Pancreas (tissue), 10 donors: ENCODE measurements at places on chromosomes 13 and 19. TPM values are rescaled to one million over a fixed set of nuclear protein-coding genes. Genes with fewer than 3 reads are reported as not detected.

DNA sequence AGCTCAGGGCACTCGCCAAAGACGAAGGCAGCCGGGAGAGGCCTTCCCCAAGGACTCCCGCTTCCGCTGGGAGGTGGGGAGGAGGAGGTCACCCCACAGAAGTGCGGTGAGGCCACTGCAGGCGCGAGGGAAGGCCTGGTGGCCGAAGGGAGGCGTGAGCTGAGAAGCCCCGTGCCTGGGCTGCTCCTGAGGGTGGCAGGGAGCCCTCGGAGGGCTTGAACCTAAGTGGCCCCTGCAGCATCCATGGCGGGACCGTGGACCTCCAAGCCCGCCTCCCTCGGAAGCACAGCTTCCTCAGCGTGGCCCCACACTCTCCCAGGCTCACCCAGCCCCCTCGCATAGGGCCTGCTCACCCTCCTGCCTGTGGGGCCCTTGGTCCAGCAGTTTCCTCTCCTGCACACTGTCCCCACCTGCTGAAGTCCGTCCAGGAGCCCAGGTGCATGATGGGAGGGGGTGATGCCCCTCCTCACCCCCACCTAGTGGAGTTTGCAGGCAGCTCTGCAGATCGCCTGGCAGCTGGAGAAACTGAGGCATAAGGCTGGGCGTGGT lies 25.9 kb downstream of the EFNA2 start:
- DNase-seq, result no peak

GRCh38 chr13:29582171-29582570 lies 13.3 kb downstream of the SLC7A1 start:
- DNase-seq, result no peak

- DNase-seq, result no peak
Observed at GRCh38 chr19:23509686-23510450, 114.6 kb upstream of the ZNF91 start.

DNA sequence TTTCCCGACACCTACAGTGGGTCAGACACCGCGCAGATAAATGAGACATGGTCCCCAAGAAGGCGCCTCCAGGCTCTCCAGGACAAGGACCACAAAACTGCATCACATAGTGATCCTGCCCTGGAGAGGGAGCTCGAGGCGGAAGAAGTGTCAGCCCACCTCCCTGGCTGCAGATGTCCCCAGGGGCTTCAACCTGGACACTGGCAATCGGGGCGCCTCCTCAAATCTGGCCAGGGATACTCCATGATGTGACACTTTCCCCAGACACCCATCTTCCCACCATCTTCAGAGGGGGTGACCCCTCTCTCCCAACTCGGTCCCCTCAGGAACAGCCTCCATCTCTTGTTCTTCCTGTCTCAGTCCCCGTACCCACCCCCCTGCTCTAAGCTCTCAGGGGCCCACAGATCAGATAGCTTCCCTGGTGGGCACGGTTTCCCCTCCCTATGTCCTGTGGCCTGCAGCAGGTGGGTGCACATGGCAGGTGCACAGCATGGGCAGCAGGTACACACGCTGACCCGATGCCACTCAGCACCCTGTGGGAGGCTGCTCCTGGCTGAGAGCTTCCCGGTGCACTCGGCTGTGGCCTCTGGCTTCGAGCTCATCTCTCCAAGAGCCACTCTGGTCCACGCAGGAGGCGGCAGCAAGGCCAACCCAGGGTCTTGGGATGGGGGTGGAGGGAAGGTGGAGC lies 61.2 kb downstream of the PEPD start:
- DNase-seq, result no peak

GRCh38 chr19:37309834-37310575 lies 60.9 kb upstream of the ZNF527 start:
- no peak for DNase-seq

DNA sequence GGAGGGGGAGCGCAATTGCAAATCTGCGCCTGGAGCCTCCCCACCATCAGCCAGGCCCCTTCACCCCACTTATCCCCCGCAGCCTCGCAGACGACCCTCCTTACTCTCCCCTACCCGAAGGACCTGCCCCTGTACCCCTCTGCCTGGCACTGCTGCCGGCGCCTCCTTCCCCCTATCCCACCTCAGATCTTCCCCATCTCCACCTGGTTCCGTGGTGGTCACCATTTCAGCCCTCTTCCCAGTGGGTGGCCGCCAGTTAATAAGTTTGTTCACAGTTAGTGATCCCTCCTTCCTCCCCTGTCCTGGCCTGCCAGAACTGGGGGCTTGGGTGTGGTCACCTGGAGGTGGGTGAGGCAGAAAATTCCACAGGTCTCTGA lies 397 bp downstream of the SLC44A2 start:
- no peak for DNase-seq

DNA sequence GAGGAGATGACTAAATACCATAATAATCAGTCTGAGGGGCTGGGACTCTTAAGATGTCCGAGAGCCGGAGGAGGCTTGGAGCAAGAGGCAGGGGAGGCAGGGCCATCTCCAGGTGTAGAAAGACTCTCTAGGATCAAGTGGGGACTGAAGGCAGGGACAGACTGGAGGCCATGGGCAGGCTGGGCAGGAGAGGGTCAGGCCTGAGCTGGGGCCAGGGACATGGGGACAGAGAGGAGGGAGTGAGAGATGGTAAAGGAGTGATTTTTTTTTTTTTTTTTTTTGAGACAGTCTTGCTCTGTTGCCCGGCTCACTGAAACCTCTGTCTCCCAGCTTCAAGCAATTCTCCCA lies 2.2 kb downstream of the JOSD2 start:
- no peak for DNase-seq

- peak; percentile 85 for DNase-seq
Observed at GRCh38 chr19:6509118-6509971, 7.2 kb upstream of the TUBB4A start.

GRCh38 chr19:47658431-47659348 lies 49.8 kb downstream of the BICRA start:
- no peak for DNase-seq

DNA sequence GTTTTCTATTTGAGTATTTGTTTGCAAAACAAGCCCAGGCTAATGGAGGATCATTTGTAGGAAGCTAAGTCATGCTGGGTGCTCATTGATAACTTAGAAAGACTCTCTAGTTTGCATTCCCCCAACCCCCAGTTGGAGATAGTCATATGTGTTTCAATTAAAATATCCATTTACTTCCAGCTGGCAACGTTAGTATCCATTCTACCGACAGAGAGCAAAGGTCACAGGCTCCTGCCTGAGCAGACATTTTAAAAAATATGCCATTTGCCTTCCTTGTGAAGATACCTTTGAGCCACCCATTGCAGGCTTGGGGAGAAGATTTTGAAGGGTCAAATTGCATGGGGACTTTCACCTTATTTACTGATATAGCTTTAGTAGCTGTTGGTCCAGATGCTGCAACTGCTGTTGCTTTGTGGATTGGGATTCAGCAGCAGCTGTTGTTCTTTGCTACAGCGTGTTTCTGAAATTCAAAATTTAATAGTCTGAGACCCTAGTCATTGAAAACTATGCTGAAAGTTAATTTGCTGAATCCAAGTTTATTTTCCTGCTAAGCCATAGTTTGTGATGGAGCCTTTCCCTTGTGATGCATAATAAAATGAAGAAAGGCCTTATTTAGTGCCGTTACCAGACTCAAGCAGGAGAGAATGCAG lies 335.1 kb downstream of the GPC6 start:
- no peak for DNase-seq

DNA sequence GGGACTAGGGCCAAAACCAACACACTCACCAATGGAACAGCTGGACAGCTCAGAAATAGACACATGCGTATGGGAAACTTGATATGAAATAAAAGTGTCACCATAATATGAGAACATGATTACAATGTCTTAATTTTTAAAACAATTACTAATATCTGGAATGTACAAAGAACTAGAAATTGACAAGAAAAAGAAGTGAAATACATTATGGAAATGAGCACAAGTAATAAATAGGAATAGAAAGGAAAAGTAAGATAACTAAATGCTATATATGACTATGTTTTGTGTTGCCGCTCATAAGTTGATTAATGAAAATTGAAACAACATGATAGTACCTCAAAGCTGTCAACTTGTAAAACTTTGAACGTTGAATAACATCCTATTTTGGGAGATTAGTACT lies 801.1 kb downstream of the SLITRK5 start:
- no peak for DNase-seq

DNA sequence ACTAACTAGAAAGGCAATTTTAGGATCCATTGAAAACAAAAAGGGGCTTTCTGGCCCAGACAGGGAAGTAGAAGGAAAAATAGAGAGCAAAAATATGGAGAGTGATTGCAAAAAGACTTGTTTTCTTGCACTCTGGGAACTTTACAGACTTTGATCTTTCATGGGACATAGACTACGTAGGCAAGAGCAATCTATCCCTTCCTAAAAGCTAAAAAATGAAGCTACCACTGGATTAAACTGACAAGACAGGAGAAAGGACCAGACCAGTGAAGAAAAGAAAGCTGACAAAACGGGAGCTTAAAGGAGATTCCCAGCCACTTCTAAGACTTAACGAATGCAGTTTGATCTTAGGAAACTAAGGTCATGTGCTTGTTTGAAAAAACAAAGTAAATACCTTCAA lies 524.5 kb downstream of the KLF5 start:
- no peak for DNase-seq

GRCh38 chr19:37932985-37933936 lies 26.3 kb downstream of the SIPA1L3 start:
- DNase-seq, result peak; percentile 54

GRCh38 chr19:31352782-31353651 lies 3.8 kb upstream of the TSHZ3 start:
- DNase-seq, result no peak

GRCh38 chr13:67096418-67096817 lies 133.7 kb downstream of the PCDH9 start:
- DNase-seq, result no peak

GRCh38 chr19:18086590-18087138 lies at the start of gene IL12RB1:
TSS of gene IL12RB1 (minus strand) at chr19:18086934. CDS start at chr19:18086823, 111 bp downstream.
- DNase-seq, result no peak

- DNase-seq, result no peak
Observed at GRCh38 chr13:97631158-97631557, 197.2 kb downstream of the RAP2A start.

DNA sequence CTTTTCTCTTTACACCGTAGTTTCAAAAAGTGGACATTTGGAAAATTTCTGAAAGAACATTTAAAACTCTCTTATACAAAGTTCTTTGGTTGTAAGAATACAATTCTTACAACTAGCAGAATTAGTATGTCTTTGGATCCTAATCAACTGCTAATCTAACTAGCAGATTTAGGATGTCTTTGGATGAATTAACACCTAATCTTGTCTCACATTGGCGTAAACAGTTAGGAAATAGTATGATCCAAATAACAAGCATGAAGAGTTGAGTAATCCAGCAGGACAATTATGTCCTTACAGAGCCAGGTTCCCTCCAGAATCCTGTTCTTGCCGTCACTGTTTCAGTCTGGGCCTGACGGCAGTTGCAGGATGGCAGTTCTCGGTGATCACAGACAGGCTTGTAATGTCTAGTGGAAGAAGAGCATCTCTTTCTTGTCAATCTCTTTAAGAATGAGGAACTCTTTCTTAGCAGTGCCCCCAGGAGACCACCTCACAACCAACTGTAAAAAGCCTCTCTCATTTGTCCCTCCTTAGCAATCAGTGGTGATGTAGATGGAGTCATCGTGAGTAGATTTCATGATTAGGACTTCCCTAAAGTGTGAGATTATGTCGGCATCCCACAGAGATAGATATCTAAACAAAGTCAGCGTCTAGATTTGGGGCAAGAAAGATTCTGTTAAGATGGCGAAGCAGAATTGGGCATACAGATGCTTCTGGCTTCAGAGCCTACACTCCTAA lies 5.7 kb upstream of the TNFSF13B start:
- DNase-seq, result no peak

- no peak for DNase-seq
Observed at GRCh38 chr13:110915874-110916206, 971 bp upstream of the ANKRD10 start.

DNA sequence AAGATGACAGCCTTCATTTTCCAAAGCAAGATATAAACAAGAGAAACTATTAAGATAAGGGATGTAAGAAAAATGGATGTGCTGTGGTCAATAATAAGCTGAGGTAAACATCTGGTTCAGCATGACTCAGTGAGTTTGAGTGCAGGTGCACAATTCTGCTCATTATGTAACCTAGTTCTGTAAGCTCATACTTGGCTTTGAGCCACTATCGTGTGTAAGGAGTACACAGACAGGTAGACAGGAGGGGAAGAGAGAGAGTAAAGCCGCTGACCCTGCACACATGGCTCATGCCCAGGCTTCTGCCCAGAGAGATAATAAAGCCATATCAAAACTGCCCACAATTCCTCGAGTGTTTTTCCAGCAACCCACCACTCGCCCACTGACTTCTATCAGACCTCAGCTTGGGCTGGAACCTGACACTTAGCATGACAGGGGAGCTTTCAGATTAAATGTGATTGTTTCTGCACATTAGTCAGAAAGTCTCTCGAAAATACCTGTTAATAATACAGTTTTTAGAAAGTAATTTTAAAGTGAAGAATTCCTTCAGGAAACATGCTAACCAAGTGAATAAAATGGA lies 51.7 kb downstream of the ZNF91 start:
- DNase-seq, result no peak

GRCh38 chr19:48152551-48152950 lies 17.6 kb downstream of the LIG1 start:
- DNase-seq, result peak; percentile 83

Gene CADM4
- polyA plus RNA-seq, result 10.5 TPM

Gene FAAP24
- 0.34 TPM for polyA plus RNA-seq

Gene KCNC3
- 7.1 TPM for polyA plus RNA-seq

Gene ZNF541
- 0.27 TPM for polyA plus RNA-seq

Gene CALR3
- polyA plus RNA-seq, result not detected

Gene FFAR3
- polyA plus RNA-seq, result 2.7 TPM
